NCI-H2029 (cell line): ENCODE measurements at places on chromosomes 4 and X.

- DNase-seq, result no peak
These were observed 47.3 kb upstream of the SMIM31 start for GRCh38 chr4:164706675-164707074.

GRCh38 chr4:72496119-72496518 is 72.9 kb downstream of the ADAMTS3 start:
- DNase-seq, result no peak

GRCh38 chrX:87006561-87006960 is 511.0 kb upstream of the KLHL4 start:
- no peak for DNase-seq

DNA sequence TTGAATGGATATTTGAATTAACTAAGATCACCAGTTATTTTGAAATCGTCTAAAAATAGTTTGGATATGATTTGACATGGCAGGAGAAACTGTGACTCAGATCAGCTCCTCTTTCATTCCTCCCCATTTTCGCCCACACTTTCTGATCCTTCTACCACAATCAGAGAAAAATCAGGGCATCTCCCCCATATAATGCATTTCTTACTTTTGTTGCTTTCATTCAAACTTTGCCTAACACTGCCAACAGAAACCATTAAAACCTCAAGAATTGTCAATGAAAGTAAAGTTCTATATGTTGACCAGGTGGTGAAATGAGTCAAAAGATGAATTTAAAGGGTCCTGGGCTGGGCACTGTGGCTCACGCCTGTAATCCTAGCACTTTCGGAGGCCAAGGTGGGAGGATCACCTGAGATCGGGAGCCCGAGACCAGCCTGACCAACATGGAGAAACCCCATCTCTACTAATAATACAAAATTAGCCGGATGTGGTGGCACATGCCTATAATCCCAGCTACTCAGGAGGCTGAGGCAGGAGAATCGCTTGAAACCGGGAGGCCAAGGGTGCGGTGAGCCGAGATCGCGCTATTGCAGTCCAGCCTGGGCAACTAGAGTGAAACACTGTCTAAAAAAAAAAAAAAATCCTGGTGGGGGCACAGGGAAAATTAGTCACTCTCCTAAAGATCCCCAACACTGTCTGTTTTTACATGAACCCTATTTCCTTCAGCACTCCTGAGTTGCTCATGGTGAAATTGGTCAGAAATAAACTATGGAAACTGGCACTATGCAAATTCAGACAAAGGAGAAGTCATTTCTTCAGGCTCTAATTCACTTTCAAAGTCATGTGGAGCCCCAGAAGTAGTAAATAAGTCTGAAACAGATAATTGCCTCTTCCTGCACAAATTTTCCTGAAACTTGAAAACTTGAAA is 122.8 kb upstream of the NOCT start:
- DNase-seq, result no peak

DNA sequence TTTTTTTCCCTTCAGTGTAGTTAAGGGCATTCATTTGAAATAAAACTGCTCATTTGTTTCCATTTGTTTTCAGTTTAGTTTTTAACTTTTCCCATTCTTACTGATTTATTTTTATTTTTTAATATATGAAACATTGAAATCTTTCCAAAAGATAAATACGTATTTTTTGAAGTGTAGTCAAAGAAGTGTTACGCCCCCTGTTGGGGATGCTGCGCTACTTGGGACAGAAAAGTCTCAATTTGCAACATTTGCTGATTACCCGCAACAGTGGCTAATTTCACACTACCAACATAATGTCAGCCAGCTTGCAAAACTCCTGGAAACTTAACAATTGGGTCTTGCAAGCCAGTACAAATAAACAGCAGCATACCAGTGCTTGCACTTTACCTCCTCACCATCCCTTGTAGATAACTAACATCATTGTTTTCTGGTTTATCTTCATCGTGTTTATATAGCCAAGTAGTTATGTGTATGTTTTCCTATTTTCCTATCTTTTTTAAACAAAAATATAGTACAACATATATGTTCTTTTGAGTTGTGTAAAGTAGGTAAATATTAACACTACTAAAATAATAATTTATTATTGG is 158.6 kb downstream of the STPG2 start:
- no peak for DNase-seq

- DNase-seq, result no peak
These were observed 331.8 kb upstream of the TENM3 start for GRCh38 chr4:181911420-181911819.

- DNase-seq, result no peak
These were observed 7.9 kb downstream of the TENM3 start for GRCh38 chr4:182251116-182251515.

- peak; percentile 50 for DNase-seq
These were observed 56.6 kb upstream of the BCOR start for GRCh38 chrX:40154250-40154852.

DNA sequence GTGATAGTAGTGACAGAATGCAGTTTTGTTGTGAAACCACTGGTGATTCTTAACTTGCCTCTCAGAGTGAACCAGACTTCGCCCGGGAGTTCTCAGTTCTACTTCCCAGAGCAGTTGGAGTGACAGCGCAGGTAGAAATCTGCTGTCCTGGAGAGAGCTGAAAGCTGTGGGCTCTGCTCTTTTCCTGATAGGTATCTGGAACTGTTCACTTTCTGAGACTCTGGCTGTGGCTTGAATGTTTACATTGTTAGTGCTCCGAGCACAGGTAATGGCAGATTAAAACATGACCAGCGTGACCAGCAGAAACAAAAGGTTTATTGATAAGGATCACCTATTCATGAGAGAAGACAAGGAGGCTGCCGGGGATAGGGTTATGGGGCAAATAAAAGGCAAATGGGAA is 360.7 kb downstream of the BMPR1B start:
- DNase-seq, result no peak

GRCh38 chr4:144910723-144911122 is 187.3 kb downstream of the ANAPC10 start:
- no peak for DNase-seq

GRCh38 chr4:37603070-37603468 is 83.1 kb downstream of the RELL1 start:
- peak; percentile 13 for DNase-seq

DNA sequence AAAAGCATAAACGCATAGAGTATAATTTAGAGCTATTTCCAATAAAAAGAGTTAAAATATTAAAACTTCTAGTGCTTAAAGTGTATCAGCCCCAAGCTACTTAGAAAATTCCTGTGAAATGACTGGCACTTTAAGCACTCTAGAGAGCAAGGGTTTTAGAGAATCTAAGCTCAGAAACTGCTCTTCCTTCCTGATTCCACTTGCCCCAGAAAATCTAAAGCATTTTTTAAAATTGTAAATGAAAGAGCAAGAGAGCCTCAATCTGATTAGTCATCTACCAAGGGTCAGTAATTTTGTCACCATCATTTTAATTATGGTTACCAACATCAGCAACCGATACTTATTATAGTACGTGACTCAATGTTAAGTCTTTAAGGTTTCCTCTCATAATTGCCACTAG is 25.0 kb downstream of the CTPS2 start:
- no peak for DNase-seq

DNA sequence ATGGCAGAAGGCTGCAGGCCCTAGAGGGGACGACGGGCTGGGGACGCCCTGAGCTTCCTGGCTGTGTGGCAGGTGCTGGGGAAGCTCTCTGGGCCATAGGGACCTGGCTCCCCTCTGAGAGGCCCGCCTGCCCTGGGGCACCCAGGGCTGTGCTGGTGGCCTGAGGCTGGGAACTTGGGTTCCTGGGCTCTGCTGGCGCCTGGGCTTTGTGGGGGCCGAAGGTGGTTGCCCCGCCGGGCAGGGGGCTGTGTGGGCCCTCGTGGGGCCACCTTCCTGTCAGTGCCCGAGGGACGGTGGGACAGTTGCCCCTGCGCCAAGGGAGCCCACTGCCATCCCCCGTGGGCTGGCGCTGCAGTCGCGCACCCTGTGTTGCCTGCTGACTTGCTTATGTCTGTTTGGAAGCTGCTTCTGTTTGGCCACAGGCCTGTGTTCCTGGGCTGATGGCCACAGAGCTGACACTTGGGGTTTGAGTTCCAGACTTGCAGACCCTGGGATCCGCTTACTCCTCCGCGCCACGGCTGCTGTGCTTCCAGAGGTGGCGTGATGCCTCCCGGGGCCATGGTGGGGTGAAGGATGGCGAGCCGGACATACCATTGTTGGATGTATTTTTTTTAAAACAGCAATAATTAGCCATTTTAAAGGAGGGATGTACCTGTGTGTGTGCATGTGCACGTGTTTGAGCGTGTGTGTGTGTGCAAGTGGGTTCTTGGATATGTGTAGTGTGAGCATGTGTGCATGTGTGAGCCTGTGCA is 8.5 kb downstream of the NAT8L start:
- DNase-seq, result no peak

DNA sequence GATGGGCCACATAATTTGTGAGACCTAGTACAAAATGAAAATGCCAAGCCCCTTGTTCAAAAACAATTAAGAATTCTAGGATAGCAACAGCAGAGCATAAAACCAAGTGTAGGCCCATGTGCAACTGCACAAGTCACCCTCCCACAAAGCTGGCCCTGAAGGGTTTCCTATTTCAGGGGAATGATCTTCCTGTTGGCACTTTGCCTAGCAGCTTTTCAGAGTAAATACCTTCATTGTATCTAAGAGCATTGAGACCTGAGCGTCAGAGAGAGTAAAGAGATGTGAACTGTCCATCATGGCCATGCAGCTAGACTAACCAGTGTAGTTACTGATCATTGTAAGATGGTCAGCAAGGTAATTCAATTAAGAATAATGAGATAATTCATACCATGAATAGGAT is 113.6 kb downstream of the CNKSR2 start:
- DNase-seq, result peak; percentile 87

GRCh38 chrX:136999024-136999423 is 34.8 kb downstream of the GPR101 start:
- DNase-seq, result no peak

DNA sequence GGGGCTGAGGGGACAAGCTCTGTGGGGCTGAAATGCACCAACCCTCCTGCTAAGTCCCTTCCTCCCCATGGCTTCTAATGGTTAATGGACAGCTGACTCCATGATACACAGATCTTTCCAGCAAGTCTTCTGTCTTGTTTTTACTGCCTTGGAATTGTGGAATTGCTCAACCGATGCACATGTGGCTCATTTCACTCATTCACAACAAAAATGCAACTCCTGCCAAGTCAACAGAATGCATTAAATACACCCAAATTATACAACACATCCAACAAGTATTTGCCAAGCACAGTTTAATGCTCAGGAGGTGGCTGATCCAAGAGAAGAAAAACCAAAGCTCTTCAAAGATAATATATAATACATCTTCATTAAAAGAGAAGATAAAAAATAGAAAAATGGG is 61.9 kb upstream of the PAGE4 start:
- DNase-seq, result no peak

DNA sequence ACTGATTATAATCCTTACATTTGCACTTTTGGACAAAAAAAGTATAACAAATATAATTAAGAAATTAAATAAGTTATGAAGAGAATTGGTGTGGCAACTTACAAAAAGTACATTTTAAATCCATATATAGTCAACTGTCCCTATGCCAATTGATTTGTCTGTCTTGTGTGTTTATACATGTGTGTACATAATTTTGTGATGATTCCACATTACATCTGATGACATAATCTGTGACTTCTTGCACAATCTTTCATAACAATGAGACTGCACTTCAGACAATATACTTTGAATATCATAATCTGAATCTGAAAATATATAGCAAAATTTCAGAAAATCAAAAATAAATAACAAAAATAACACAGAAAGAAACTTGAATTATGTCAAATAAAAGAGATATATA is 953.4 kb downstream of the FAT4 start:
- DNase-seq, result no peak

- no peak for DNase-seq
These were observed 24.6 kb upstream of the SORCS2 start for GRCh38 chr4:7167706-7168105.

- DNase-seq, result no peak
These were observed 393.5 kb downstream of the MAPK10 start for GRCh38 chr4:85966373-85966772.

DNA sequence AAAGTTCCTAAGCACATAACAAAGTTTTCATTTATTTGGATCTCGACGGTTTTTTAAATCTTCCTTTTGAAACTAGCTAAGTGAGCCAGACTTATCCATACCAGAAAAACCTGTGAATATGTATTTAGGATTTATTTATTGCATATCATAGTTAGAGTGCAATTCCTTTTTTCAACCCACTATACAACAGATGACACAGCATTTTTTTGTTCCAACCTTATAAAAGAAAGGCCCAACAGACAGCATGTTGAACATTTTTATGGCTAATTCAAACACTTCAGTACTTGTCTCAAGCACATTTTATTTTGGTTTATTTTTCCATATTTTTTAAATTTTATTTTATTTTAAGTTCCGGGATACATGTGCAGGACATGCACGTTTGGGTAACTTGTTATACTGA is 15.1 kb upstream of the RNF128 start:
- no peak for DNase-seq

- no peak for DNase-seq
These were observed 10.3 kb downstream of the MRPL1 start for GRCh38 chr4:77872723-77873445.

GRCh38 chr4:76606645-76607265 is 171.7 kb downstream of the SHROOM3 start:
- DNase-seq, result no peak

- no peak for DNase-seq
These were observed 62.5 kb downstream of the NPY1R start for GRCh38 chr4:163269869-163270268.

GRCh38 chr4:120291541-120291940 is 224.9 kb upstream of the MAD2L1 start:
- DNase-seq, result no peak

DNA sequence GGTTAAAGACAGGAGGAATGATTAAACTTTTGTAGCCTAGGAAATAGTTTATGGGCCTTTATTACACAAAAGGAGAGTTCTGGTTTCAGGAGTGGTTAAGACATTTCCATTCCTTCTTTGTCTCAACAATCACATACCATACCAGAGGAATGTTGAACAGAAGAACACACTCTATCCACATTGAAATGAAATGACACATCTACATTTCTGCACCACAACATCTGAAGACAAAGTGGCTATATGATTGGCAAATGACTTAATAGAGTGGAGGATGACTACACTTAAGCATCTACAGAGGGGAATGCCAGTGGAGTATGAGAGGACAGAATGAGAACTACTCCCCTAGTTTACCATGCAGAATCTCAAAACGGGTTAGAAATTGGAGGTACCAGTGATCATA is 8.0 kb downstream of the CYP2U1 start:
- no peak for DNase-seq

- no peak for DNase-seq
These were observed 20.4 kb upstream of the ATXN3L start for GRCh38 chrX:13340182-13340791.

- no peak for DNase-seq
These were observed 62.8 kb upstream of the EGFL6 start for GRCh38 chrX:13506574-13506973.

GRCh38 chrX:120450163-120450562 is 18.9 kb downstream of the LAMP2 start:
- DNase-seq, result no peak

DNA sequence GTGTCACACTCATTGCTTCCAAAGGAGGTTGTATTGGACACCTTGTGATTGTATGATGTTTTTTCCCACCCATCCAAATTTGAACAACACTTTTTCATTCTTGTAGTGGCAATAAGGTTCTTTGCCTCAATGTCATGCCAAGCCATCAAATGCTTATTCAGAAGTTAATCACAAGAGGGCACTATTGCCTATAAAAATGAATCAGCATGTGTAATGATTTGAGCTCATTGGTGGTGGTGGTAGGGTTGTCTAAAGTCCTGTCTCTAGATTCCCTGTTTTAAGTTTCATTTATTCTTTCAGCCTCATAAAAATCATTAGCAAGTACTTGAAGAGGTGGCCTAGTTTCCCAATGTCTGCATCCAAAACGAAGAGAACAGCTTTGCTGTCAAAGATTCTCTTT is 37.0 kb downstream of the IRS4 start:
- DNase-seq, result peak; percentile 1

- no peak for DNase-seq
These were observed 19.1 kb upstream of the ABRAXAS1 start for GRCh38 chr4:83503974-83504373.
